ENCODE measurements at places on chromosomes 12 and 14.

GRCh38 chr12:78562368-78563205 is 302.0 kb upstream of the SYT1 start:
- no peak for DNase-seq

DNA sequence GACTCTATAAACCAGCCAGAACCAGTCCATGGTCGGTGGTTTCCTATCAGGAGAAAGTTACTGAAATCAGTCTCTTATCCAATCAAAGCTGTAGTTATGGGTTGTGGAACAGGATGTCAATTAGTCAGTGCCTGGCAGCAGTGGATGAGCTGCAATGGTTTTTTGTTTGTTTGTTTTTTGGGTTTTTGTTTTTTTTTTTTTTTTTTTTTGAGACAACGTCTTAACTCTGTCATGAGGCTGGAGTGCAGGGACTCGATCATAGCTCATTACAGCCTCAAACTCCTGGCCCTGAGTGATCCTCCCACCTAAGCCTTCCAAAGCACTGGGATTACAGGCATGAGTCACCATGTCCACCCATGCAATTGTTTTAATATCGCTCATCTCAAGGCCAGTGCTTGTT is 113.3 kb upstream of the CAND1 start:
- DNase-seq = peak; percentile 5

GRCh38 chr14:49424436-49425331 is 161.5 kb downstream of the RPS29 start:
- DNase-seq = no peak

GRCh38 chr12:104471336-104471735 is 14.6 kb downstream of the CHST11 start:
- DNase-seq = no peak

GRCh38 chr14:101031721-101032120 is 128.2 kb upstream of the RTL1 start:
- no peak for DNase-seq

DNA sequence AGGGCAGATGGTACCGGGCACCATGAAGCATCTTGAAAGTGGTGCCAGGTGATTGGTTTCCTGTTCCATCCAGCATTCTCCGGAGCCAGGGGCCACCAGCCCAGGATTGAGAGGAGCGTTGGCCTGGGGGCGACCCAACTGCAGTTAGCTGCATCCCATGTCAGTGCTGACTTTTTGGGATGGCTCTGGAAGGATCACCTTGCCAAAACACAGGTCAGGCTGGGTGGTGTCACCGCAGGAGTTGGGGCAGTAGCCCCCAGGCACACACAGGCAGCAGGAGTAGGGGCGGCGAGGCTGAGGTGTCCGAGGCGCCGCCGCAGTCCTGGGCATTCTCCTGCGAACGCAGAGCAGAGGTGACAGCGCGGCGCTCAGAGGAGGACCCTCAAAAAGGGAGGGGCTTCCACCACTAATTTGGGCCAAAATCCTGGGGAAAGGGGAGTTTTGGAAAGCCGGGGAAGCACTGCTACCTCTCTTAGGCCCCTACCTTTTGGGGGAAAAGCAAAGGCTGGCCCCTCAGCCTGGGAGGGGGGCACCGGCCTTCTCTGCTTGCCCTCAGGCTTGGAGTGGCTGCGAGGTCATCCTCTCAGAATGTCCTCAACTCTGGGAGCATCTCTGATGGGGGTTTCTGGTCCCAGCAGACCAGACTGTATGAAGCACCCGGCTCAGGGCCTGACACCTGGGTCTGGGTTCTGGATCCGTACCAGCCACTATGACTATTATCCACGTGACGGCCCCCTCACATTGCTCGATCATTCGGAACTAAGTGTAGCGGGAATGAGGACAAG is 26.7 kb upstream of the LRTM2 start:
- DNase-seq = no peak

- no peak for DNase-seq
Measured at GRCh38 chr12:123465084-123465483, 7.1 kb downstream of the SNRNP35 start.

- DNase-seq = no peak
Measured at GRCh38 chr12:62618930-62619329, 152.3 kb downstream of the MON2 start.

DNA sequence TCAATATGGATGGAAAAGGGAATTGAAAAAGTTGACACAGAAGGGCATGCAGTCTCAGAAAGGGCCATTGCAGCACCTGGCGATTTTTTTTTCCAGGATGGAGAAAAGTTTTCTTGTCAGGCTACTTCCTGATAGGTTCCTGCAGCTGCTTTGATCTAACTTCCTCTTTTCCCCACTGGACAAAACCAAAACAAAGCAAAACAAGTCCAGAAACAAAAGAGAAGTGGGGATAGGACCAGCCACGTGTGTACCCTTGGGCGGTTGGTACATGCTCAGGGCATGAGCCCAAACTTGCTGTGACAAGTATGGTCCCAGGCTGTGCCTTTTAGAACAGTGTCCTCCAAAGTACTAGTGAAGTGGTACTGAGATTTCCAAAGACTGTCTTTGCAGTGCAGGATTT is 89.8 kb downstream of the CHST11 start:
- DNase-seq = peak; percentile 68

GRCh38 chr14:104941508-104942365 is 17.1 kb downstream of the PLD4 start:
- no peak for DNase-seq

GRCh38 chr14:88613552-88614010 is 50.7 kb downstream of the ZC3H14 start:
- DNase-seq = no peak

DNA sequence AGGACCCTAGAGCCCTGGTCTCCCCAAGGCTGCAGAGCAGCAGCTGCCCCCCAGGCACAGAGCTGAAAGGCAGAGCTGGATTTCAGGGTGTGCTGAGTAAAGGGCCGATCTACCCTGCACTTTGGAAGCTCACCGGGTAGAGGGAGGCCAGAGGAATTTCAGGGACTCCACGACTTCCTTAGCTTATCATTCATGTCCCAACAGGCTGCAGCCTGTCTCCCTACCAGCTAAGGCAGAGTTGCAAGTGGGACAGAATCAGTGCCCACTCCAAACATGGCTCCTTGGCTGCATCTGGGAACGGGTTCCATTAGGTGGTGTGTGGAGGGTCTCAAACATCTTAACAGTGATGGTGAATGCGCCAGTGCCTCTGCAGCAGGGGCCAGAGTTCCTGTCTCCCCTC is 27.5 kb downstream of the MMAB start:
- no peak for DNase-seq

GRCh38 chr14:69519204-69520100 is 34.9 kb downstream of the PLEKHD1 start:
- DNase-seq = no peak

DNA sequence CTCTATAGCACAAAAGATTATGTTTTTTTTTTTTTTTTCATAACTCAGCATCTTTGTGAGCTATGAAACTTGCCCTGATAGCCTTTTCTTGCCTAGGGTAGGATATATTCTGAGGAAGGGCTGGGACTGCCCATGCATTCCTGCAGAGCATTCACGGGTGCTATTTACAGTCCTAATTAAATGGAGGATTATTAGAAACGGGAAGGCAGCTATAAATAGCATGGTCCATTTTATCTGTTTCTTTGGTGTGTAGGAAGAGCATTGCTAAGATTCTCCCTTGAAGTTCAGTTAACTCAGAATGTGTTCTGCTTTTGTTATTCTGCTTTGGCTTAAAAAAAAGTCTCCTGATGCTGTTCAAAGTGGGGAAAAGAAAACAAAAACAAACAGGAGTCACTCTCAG is 630.9 kb downstream of the DIO2 start:
- DNase-seq = no peak

DNA sequence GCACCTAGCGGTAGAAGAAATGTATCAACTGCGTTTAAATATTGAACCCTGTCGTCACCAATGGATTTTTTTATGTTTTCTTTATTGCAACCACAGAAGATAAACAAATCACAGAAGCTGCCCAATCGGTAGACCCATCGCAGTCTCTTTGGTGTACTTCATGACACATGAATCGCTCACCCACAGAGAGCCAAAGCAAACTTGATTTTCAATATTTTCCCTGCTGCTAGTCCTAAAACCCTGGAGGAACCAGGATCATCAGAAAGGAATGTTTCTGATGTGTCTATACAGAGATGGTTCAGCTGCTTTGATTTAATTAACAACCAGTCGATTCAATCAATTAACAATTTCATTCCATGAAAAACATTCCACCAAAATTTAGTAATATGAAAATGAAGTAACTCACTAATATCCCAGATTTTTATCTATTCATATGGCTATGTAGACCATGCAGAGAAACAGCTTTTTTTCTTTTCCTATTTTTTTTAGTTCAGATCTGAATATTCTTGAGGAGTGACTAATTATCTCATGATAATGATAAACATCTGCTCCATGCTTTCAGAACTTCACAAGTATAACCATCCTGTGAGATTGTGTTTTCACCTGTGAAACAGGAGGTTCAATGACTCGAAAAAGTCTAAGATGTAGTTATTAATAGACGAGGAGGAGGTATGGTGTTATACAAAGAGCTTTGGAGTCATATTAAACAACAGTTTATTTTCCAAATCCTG is 46.1 kb downstream of the DIO2 start:
- DNase-seq = no peak

GRCh38 chr14:54882521-54882920 is 20.1 kb downstream of the GCH1 start:
- DNase-seq = no peak

GRCh38 chr12:9509464-9510161 is 98.1 kb downstream of the KLRB1 start:
- no peak for DNase-seq

DNA sequence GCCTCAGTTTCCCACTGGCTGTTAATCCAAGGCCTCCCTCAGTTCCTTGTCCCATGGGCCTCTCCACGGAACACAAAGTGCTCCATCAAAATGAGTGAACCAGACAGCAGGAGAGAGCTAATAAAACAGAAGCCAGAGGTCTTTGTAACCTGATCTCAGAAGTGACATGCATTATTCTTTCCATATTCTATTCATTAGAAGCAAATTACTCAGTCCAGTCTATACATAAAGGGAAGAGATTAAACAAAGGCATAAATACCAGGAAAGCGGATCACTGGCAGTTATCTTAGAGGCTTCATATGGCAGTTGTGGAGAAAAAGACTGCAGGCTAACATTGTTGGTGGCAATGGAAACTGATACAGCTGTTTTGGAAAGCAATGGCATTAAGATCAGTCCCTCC is 170.6 kb upstream of the GARIN6 start:
- no peak for DNase-seq

DNA sequence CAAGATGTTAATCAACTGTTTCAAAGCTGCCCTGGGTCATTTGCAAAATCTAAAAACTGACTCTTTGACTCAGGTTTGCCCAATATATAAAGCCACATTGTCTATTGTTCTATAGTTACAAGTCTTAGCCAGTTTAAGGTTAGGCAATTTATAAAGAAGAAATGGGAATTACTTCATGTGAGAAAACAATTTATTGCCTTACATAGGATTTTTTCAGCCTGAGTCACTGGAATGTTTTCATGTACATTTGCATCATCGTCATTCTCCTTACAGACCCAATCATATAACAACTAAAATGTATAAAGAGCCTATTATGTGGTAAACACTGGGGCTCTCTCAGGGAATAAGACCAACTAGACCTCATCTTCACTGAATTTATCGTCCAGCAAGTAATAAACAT is 100.3 kb upstream of the PLEKHG7 start:
- DNase-seq = peak; percentile 92

- DNase-seq = no peak
Measured at GRCh38 chr12:67761566-67761965, 113.0 kb downstream of the DYRK2 start.

DNA sequence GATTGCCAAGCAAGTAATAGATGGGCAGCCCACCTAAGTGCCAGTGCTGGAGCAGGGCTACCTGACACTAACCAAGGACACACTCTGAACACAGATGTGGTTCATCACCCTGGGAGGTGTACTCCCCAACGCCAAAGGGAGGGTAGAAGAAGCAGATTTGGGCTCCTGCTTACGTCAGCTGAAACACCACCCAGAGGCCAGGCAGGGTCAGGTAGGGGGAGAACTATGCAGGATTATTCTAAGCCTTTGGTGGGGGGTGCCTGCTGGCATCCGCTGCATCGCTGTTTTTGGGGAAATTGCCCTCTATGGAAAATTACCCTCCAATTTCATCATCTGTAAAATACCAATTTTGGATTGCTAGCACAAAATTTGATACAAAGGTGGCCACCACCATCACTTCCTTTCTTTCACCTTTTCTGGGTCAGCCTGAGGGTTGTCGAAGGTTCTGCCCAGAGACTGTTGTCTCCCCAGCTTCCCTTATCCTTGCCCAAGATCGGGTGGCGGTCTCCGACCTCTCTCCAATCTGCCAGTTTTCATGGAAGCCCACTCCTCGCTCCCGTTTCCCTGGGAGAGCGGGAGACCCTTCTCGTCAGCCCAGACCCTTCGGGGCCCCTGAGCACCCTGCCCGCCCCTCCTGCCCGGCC is 535 bp downstream of the BIN2 start:
- no peak for DNase-seq

GRCh38 chr12:111377440-111377839 is 8.5 kb upstream of the PHETA1 start:
- no peak for DNase-seq

DNA sequence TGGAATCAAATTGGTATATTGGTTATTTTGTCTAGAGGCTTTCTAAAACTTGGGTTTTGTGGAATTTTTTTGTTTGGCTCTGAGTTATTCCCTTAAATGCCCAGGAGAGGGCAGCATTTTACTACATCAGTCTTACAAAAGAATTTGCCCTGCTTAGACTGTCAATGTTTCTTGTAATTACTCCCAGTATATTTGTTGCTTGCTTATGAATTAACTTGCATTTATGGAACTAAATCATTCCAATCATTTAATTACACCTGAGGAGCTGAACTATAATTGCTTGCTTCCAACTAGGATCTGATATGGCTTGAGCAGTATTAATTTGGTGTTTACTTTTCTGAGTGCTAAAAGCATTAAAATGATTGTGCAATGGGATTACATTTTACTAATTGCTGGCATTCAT is 48.7 kb downstream of the MIPOL1 start:
- peak; percentile 2 for DNase-seq

DNA sequence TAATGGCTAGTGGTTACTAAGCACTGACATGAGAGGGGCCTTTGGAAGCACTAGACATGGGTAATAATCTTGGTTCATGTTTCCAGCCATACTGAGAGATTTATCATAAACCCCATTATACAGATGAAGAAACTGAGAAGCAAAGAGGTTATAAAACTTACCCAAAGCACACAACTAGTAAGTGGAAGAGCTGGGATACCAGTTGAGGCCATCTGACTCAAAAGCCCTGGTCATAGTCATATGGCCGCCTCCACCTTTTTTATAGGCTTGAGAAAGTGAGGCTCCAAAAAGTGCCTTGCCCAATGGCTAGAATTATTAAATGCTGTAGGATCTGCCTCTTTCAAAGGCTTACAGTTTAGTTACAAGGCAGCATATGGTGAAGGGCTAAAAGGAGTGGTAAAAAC is 944 bp downstream of the TXNRD1 start:
- peak; percentile 19 for DNase-seq
